ENCODE measurements at places on chromosomes 12 and 14.

GRCh38 chr14:105075379-105076295 is 10.4 kb upstream of the GPR132 start:
- no peak overlapping the region for H3K27ac ChIP-seq
- peaks cover 21% of the 10 kb centered on the region for H3K27me3 ChIP-seq
- no peak overlapping the region for H3K4me3 ChIP-seq
- H3K36me3 ChIP-seq: no peaks in the 10 kb centered on the region
- DNase-seq: no peak
- no peaks in the 10 kb centered on the region for H3K4me1 ChIP-seq

DNA sequence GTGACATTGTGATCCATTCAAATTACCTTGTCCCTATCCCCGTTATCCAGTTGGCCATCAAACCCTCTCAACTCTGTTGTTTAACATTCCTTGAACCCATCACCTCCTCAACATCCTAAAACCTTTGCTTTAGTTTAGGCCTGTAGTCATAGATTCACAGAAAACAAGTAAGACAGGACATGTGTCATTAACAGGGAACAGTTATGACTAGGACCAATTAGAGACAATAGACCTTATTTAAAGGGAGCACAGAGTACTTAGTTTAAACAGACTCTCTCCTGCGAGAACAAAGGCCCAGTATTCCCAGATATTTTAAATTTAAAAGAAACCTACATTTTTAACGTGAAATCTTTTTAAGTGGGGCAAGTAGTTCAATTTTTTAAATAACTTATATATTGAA is 20.0 kb upstream of the HELB start:
- H3K4me3 ChIP-seq: no peak overlapping the region
- H3K27ac ChIP-seq: no peak overlapping the region
- no peaks in the 10 kb centered on the region for H3K4me1 ChIP-seq
- no peaks in the 10 kb centered on the region for H3K36me3 ChIP-seq
- H3K27me3 ChIP-seq: peaks cover 3% of the 10 kb centered on the region
- no peak for DNase-seq

GRCh38 chr12:32870716-32871115 is 25.9 kb downstream of the PKP2 start:
- H3K4me1 ChIP-seq: no peaks in the 10 kb centered on the region
- H3K4me3 ChIP-seq: no peak overlapping the region
- DNase-seq: no peak
- no peaks in the 10 kb centered on the region for H3K27me3 ChIP-seq
- no peak overlapping the region for H3K27ac ChIP-seq

DNA sequence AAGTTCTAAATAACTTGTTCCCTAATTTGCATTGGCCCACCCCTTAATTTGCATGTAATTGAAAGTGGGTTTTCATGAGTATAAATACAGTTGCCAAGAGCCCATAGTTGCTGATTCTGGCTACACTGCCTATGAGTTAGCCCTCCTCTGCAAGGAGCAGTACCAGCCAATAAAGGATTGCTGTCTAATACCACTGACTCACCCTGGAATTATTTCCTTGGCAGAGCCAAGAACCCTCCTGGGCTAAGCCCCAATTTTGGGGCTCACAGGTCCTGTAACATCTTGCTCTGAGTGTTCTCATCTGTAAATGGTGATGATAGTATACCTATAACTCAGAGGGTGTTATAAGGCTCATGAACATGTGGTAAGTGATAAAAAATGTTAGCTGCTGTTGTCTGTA is 6.8 kb downstream of the TTC8 start:
- H3K27ac ChIP-seq: no peak overlapping the region
- no peaks in the 10 kb centered on the region for H3K27me3 ChIP-seq
- H3K4me3 ChIP-seq: no peak overlapping the region
- no peaks in the 10 kb centered on the region for H3K36me3 ChIP-seq
- H3K4me1 ChIP-seq: peaks cover 38% of the 10 kb centered on the region

GRCh38 chr12:128163086-128163485 is 103.9 kb upstream of the TMEM132C start:
- H3K4me3 ChIP-seq: no peak overlapping the region
- no peak for DNase-seq
- no peaks in the 10 kb centered on the region for H3K27me3 ChIP-seq
- no peaks in the 10 kb centered on the region for H3K4me1 ChIP-seq
- H3K36me3 ChIP-seq: no peaks in the 10 kb centered on the region
